Panc1 (cell line): ENCODE measurements at places on chromosomes 13 and 19. TPM values are rescaled to one million over a fixed set of nuclear protein-coding genes. Genes with fewer than 3 reads are reported as not detected.

MCEMP1 gene
- not detected for total RNA-seq

- no peak for DNase-seq
These were observed 9.6 kb downstream of the HSPBP1 start for GRCh38 chr19:55270172-55270942.

STARD13 gene
- 6.5 TPM for total RNA-seq

DNA sequence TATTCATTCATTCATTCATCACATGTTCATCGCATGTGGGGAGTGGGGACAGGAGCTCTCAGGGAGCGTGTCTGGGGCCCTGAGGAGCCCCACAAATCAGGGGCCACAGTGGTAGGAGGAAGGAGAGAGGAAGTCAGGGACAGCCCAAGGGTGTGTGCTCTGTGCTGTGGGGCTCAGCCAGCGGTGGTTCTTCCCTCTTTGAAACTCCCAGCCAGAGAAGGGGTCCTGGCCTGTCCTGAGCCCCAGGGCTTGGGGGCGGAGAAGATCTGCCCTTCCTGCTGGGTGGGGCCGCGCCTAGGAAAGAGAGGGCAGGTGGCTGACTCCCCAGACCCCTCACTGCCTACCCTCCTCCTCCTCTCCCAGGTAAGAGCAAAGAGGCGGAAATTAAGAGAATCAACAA is 14.6 kb downstream of the AP2A1 start:
- no peak for DNase-seq

KLK3 gene
- not detected for total RNA-seq

KLK4 gene
- not detected for total RNA-seq

DNA sequence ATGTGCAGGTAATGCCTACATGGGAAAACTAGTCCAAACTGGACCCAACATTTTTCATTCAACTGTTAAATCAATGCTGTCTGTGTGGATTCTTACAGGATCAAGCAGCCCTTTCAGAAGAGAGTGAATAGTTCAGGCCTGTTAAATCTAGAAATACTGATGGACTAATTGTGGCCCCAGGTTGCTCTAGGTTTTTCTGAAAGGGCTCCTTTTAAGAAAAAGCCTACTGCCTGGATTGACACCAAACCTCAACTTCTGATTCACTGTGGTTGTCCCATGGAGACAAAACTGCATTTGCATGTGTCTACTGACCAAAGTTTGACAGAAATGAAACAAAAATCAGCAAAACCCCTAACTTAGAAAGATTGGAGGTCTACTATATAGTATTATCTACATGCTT is 437.0 kb downstream of the KLF12 start:
- DNase-seq = no peak

GRCh38 chr13:107881362-107881761 is 334.0 kb downstream of the LIG4 start:
- DNase-seq = no peak

PSG2 gene
- total RNA-seq = not detected

SEMA6B gene
- total RNA-seq = 5.7 TPM

CD70 gene
- total RNA-seq = 45.4 TPM

DNA sequence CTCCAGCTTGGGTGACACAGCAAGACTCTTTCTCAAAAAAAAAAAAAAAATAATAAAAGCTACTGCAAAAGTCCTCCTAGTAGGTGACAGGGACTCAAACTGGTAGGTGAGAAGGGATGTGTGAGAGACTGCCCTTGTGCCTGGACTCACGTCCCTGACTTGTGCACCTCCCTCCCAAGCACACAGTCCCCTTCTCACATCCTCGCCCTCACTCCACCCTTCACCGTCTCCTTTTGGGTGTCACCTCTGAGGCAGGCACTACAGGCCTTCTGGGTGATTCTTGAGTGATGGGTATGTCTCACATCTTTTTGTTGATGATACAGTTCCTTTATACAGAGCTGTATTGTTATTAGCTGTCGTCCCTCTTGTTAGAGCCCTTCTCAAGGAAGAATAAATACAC is 170.5 kb downstream of the TM9SF2 start:
- DNase-seq = no peak

DNA sequence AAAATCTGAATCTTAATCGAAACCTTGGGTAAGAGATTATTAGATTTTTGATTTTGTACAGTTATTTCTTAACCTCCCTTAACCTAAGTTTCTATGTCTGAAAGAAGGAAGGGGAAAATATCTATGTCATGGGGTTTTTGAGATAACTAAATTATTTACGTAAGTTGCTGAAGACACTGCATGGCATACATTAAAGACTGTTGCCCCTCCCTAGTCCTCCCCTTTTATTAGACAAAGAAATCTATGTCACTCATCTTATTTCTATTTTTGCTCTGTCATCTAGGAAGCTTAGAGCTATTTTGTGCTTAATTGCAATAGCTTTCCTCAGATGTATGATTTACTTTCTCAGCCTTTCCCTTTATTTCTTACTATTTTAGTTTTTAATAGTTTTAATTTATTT is 15.0 kb downstream of the COG6 start:
- no peak for DNase-seq

TMC4 gene
- total RNA-seq = 5.1 TPM

- DNase-seq = no peak
These were observed 199.0 kb downstream of the UQCRFS1 start for GRCh38 chr19:29013988-29014387.

SH2D3A gene
- total RNA-seq = 2.2 TPM

DNA sequence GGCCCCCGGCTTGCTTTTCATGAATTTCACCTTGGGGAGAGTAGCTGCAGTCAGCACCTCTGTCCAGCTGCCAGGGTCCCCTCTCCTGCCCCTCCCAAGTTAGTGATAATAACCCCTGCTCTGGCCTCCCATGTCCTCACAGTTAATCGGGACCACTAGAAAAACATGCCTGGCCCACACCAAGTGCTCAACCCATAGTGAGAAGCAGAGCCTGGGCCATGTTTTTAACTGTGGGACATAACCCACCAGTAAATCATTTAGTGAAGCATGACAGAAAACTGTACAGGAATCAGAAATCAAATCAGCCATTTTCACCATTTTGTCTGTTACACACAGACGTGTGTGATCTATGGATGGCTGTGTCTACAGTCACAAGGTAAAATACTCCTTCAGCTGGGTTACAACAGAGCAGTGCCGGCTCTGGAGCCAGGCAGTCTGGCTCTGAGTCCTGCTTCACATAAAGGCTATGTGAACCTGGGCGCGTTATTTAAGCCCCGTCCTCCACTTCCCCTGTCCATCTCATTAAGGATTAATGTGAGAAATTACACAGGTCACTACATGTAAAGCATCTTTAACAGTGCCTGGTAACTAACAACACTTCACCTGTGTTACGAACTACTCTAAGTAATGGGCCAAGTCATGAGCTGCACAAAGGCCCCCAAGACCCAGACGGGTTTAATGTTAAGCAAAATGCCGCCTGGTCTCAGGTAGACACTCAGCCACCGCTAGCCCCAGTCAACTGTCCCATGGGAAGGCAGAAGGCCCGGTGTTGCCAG is 7.6 kb upstream of the ECH1 start:
- no peak for DNase-seq

C19orf73 gene
- 1.4 TPM for total RNA-seq

CA11 gene
- 12.6 TPM for total RNA-seq

SHISA7 gene
- total RNA-seq = 0.03 TPM

DNA sequence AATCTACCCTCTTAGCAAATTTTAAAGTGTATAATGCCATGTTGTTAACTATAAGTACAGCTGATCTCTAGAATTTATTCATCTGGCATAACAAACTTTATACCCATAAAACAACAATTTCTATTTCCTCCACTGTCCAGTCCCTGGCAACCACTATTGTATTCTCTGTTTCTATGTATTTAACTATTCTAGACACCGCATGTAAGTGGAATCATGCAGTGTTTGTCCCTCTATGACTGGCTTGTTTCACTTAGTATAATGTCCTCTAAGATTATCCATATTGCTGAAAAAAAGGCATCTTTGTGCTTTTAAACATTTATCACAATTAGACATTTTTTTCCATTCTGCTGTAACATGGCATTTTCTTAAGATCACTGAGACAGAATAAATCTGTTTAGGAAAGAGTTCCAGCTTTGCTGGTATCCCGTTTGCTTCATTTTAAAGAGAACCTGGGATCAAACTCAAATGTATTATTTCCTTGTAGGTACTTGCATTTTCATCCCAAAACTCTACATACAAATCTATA is 1191.0 kb downstream of the SLITRK5 start:
- DNase-seq = no peak

CEACAM18 gene
- not detected for total RNA-seq

TMEM221 gene
- total RNA-seq = 0.39 TPM

GRCh38 chr13:28355822-28356371 is 139.0 kb downstream of the FLT1 start:
- DNase-seq = no peak

ARHGEF7 gene
- total RNA-seq = 36.4 TPM

GRCh38 chr19:33063356-33063752 is 1.3 kb downstream of the RHPN2 start:
- no peak for DNase-seq

TUBB4A gene
- 4.4 TPM for total RNA-seq

DNA sequence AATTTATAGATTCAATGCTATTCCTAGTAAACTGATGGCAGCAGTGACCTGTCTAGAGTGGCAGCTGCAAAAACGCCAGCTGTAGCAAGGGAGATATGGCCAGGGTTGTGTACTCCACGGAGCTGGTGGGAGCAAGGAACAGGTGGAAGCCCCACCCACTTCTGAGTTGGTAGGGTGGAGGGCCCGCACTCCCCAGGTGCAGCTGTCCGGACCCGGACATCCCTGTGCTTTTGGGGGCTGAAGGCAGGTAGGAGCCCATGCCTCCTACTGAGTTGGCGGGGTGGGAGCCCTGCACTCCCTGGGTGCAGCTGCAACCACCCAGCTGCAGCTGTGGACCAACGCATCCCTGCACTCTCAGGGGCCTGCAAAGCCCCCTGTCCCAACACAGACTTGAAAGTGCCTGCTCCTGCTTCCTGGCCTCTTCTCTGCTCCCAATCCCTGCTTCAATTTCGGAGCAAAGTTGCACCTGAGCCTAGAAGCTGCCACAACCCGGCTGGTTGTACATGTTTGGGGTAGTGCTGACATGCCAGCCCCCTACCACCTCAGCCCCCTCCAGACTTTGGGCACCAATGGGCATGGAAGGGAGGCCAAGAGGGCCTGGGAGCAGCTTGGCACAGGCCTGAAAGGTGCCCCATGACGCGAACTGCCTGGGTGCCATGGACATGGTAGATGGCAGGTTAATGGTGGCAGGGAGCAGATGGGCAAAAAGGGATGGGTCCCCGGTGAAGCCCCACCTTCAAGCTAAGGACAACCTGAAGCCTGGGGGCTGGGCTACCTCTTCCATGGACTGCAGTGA is 19.8 kb downstream of the UGGT2 start:
- DNase-seq = no peak

ZNF443 gene
- 6.0 TPM for total RNA-seq

GRCh38 chr19:2617393-2618165 is 84.9 kb downstream of the GNG7 start:
- no peak for DNase-seq

DNA sequence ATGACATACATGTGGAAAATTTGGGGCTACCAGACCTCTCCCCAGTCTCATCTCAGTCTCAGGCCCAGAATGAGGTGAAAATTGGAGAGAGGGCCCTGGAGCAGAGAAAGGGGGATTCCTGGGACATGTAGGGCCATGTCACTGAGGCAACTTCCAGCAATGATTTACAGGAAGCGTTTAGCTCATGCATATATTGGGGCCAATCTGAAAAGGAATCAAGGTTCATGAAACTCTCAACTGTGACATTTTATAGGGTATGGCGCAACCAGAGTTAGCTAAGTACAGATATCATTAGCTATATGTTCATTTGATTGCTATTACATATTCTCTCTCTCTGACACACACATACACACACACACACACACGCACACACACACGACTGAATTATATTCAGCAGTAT is 86.3 kb downstream of the RNASEH2B start:
- no peak for DNase-seq

DNA sequence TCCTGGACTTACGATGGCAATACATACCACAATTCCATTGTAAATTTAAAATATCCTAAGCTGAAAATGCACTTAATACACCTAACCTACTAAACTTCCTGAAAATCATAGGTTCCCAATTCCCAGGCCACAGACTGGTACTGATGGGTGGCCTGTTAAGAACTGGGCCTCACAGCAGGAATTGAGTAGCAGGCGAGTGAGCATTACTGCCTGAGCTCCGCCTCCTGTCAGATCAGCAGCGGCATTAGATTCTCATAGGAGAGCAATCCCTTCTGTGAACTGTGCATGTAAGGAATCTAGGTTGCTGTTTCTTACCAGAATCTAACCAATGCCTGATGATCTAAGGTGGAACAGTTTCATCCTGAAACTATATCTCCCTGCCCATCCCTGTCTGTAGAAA is 1670.2 kb upstream of the PCDH20 start:
- no peak for DNase-seq

GRCh38 chr13:24065176-24065575 is 95.3 kb upstream of the SPATA13 start:
- no peak for DNase-seq

DNA sequence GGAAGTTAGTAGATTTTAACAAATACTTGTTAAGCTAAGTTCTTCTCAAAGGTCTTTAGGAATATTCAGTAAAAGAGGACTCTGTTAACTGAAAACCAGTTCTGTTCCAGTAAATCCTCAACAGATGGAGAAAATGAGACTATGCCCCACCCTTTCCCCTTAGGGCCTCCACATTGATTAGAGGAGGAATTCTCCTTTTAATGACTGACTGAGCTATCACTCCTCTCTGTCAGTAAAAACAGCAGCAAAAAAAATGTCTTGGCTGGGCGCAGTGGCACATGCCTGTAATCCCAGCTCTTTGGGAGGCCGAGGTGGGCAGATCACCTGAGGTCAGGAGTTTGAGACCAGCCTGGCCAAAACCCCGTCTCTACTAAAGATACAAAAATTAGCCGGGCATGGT is 50.1 kb downstream of the NLRP12 start:
- DNase-seq = no peak

SMIM44 gene
- not detected for total RNA-seq

GRCh38 chr19:3216874-3217273 is 7.6 kb upstream of the CELF5 start:
- no peak for DNase-seq

DNA sequence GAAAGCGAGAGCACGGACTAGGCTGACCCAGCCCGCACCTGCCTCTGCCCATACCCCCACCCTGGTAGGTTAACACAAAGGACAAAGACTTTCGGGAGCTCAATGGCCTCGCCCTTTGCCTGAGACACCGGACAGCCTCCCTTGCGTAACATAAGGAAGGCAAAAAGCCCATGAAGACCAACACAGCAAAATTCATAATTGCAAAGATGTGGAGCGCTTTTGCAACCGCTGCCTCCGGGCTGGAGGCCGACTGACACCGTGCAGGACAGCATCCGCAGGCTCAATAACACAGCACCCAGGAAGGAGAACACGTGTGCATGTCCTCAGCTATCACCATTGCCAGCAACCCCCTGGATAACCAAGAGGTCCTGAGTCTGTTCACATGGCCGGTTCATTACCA is 15.4 kb downstream of the LILRA1 start:
- no peak for DNase-seq

DNA sequence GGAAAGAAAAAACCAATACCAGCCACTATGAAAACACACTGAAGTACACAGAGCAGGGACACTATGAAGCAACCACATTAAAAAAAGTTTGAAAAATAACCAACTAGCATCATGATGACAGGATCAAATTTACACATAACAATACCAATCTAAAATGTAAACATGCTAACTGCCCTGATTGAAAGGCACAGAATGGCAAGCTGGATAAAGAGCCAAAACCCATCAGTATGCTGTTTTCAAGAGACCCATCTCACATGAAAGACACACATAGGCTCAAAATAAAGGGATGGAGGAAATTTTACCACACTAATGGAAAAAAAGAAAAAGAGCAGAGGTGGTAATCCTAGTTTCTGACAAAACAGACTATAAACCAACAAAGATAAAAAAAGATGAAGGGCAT is 291.3 kb downstream of the SLC7A1 start:
- DNase-seq = no peak

ZNF440 gene
- total RNA-seq = 12.9 TPM
